Muscle of leg (tissue), 16 donors: ENCODE measurements at places on chromosomes 13 and 19. TPM values are rescaled to one million over a fixed set of nuclear protein-coding genes. Genes with fewer than 3 reads are reported as not detected.

GRCh38 chr13:51838240-51838846 lies 6.6 kb downstream of the TMEM272 start:
- H3K27ac ChIP-seq = no peak overlapping the region
- peaks cover 2% of the 10 kb centered on the region for H3K27me3 ChIP-seq
- H3K4me1 ChIP-seq = peaks cover 6% of the 10 kb centered on the region
- H3K36me3 ChIP-seq = no peaks in the 10 kb centered on the region
- H3K4me3 ChIP-seq = no peak overlapping the region

GRCh38 chr13:24280720-24281119 lies 28.7 kb upstream of the C1QTNF9 start:
- no peaks in the 10 kb centered on the region for H3K27me3 ChIP-seq
- no peak overlapping the region for H3K27ac ChIP-seq
- peaks cover 6% of the 10 kb centered on the region for H3K4me1 ChIP-seq
- no peaks in the 10 kb centered on the region for H3K36me3 ChIP-seq

GRCh38 chr13:106987427-106987785 lies 419.5 kb upstream of the ARGLU1 start:
- no peaks in the 10 kb centered on the region for H3K36me3 ChIP-seq
- DNase-seq = peak; percentile 80
- peak overlapping the region; percentile 9 for H3K27ac ChIP-seq
- H3K4me3 ChIP-seq = no peak overlapping the region

DNA sequence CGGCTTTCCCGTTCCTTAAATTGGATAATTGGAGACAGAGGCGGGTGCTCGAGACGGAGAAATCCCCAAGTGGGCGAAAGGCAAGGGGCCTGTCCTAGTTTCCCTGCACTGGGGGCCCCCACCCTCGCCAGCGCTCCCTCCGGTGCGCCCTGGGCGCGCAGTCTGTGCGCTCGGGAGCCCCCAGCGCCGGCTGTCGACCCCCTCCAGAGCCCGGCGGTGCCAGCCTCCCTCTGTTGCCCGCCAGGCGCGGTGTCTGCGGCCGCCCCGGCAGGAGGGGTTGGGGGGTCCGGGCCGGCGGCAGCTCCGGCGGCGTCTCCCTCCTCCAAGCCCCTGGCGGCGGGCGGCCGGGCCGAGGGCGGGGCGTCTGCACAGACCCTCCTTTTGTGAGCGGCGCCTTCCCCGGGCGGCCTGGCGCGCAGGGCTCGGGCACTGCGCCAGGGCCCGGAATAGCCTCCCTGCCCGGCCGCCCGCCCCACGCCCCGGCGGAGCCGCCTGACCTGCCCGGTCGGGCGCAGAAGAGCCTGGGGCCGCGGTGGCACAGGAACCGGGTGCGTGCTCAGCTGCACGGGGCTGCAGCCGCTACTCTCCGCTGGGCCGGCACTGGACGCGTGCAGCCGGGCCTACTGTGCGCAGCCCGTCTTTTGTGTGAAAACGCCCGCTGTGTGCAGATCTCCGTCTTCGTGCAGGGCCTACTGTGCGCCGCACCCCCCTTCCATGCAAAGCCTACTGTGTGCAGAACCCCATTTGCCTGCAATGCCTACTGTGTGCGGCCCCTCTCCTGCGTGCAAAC lies 13.2 kb downstream of the GADD45B start:
- H3K4me3 ChIP-seq = peak overlapping the region; percentile 19
- peaks cover 30% of the 10 kb centered on the region for H3K27me3 ChIP-seq
- DNase-seq = peak; percentile 75
- peak overlapping the region; percentile 13 for H3K27ac ChIP-seq

DNA sequence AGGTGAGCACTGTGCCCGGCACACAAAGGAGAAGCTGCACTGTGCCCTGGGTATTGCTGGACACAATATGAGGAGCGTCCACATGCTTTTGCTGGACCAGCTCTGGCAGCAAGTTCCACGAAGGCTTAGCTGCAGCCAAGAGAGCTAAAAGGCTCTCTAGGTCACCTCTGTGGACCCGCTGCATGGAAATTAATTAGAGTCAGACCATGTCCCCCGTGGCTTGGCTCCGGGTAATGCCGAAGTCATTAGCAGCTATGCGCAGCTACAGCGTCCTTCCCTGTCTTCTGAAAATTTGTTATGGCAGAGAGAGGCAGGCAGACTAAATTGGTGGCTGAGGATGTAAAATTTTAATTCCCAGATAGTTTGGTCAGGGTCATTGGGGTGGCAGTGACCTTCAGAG lies 271.5 kb downstream of the SLC7A1 start:
- no peaks in the 10 kb centered on the region for H3K27me3 ChIP-seq
- no peak overlapping the region for H3K4me3 ChIP-seq
- H3K4me1 ChIP-seq = peaks cover 6% of the 10 kb centered on the region
- DNase-seq = peak; percentile 20
- H3K27ac ChIP-seq = no peak overlapping the region

GRCh38 chr13:52452470-52452869 lies 2.0 kb upstream of the VPS36 start:
- DNase-seq = peak; percentile 35
- peaks cover 8% of the 10 kb centered on the region for H3K36me3 ChIP-seq
- no peak overlapping the region for H3K4me3 ChIP-seq
- H3K27ac ChIP-seq = no peak overlapping the region
- peaks cover 22% of the 10 kb centered on the region for H3K4me1 ChIP-seq

DNA sequence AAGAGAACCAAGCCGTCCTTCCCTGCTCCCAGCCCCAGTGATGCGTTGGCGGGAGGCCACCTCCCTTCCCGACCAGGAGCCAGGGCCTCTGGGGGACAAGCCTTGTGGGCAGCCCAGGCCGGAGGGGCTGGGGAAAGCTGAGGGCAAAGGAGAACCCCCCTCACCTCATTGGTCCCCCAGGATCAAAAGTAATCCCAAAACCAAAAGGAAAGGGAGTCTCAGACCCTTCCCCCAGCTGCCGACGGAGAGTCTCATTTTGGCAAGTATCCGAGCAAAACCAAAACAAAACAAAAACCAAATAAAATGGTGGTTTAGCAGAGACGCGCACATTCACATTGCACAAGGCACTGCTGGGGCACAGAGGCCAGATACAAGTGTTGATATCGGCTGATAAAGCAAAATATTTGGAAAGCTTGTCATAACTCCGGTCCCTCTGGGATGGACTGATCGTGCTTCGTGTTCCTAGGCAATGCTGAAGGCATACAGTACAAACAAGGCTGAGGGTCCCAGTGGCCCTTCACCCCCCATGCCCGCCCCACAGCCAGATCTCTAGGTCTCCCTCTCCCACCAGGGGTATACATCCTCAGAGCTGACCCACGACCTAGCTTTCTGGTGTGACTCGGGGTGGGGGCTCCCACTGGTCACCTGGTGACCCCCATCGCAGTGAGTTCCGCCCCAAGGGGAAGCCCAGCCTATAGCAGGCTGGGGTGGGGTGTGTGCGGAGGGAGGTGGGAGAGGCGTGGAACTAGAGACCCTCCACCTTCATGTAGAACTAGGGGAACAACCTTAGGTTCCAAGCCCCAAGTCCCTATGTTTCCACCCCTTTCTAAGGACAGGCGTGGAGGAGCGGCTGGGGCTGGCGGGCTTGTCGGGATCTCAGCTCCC lies 2.1 kb downstream of the CEBPA start:
- H3K4me1 ChIP-seq = peaks cover 52% of the 10 kb centered on the region
- no peaks in the 10 kb centered on the region for H3K36me3 ChIP-seq
- peak overlapping the region; percentile 38 for H3K4me3 ChIP-seq

- no peak overlapping the region for H3K4me3 ChIP-seq
- H3K27ac ChIP-seq = peak overlapping the region; percentile 99
- peak; percentile 91 for DNase-seq
- H3K36me3 ChIP-seq = no peaks in the 10 kb centered on the region
- peaks cover 46% of the 10 kb centered on the region for H3K4me1 ChIP-seq
- H3K27me3 ChIP-seq = no peaks in the 10 kb centered on the region
Measured at GRCh38 chr19:46481223-46481848, 10.0 kb upstream of the PNMA8A start.

DNA sequence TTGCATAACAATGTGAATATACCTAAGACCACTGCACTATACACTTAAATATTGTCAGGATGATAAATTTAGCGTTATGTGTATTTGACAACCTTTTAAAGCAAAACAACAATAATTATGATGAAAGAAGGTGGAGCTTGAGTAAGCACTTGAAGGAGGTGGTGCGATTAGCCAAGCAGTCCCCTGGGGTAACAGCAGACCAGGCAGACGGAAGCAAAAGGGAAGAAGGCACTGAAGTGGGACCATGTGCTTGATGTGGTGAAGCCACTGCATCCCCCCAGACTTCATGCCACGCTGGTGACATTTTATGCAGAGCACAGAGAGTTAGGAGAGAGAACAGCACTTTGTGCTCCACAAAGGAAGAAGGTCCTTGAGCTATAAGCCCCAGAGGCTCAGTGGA lies 58.3 kb upstream of the ZNF507 start:
- DNase-seq = no peak
- no peak overlapping the region for H3K27ac ChIP-seq
- H3K27me3 ChIP-seq = peaks cover 2% of the 10 kb centered on the region

DNA sequence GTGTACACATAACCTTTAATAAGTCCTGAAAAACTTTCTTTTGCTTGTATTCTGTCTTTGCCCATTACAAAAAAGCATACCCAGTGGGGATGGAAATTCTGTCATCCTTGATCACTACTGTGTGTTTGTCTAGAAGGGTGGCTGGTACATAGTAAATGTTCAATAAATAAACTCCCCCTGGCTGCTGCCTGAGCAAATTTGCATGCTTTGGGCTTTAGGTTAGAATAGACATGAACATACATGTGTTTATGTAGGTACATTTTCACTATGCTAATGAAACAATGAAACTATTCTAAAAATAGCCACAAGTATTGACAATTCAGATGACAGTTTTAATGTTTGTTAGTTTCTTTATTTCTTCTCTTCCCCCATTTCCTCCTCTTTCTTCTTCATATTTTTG lies 36.1 kb downstream of the TNFSF13B start:
- no peaks in the 10 kb centered on the region for H3K4me1 ChIP-seq
- no peak for DNase-seq
- H3K27ac ChIP-seq = no peak overlapping the region
- H3K27me3 ChIP-seq = no peaks in the 10 kb centered on the region

- H3K36me3 ChIP-seq = no peaks in the 10 kb centered on the region
- peaks cover 81% of the 10 kb centered on the region for H3K27me3 ChIP-seq
- H3K27ac ChIP-seq = no peak overlapping the region
- H3K4me1 ChIP-seq = peaks cover 36% of the 10 kb centered on the region
Measured at GRCh38 chr19:2305452-2306280, 2.3 kb downstream of the LINGO3 start.

- peaks cover 24% of the 10 kb centered on the region for H3K27me3 ChIP-seq
- H3K4me1 ChIP-seq = peaks cover 13% of the 10 kb centered on the region
- no peak overlapping the region for H3K27ac ChIP-seq
Measured at GRCh38 chr19:43643326-43643725, 3.7 kb upstream of the CADM4 start.

- peak; percentile 81 for DNase-seq
- no peaks in the 10 kb centered on the region for H3K36me3 ChIP-seq
- H3K4me1 ChIP-seq = peaks cover 31% of the 10 kb centered on the region
- no peak overlapping the region for H3K4me3 ChIP-seq
- H3K27me3 ChIP-seq = peaks cover 85% of the 10 kb centered on the region
Measured at GRCh38 chr19:10424011-10424637, 3.8 kb downstream of the PDE4A start.

DNA sequence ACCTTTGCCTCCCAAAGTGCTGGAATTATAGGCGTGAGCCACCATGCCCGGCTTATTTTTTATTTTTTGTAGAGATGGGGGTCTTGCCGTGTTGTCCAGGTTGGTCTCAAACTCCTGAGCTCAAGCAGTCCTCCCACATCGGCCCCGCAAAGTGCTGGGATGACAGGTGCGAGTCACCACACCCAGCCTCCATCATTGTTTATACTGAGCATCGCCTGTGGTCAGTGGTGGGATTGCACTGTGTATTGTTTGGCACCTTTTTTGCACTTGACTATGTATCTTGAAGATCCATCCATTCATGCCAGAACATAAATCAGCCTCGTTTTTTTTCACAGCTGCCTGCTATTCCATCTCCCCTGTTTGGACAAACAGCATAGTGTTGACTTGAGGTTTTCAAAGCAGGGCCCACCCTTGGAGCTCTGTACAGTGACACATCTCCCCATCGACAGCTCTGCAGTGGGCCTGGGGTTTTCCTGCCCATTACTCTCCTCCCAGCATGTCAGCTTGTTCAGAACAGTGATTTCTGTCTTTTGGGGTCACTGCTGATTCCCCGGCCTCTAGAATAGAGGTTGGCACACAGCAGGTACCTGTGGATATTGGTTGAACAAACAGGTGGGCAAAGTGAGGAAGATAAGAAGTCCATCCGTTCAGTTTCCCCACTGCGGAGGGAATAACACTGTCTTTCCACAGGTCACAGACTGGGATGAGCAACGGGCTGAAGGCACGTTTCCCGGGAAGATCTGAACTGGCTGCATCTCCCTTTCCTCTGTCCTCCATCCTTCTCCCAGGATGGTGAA lies 8.2 kb upstream of the UPK1A start:
- H3K27me3 ChIP-seq = no peaks in the 10 kb centered on the region
- H3K36me3 ChIP-seq = peaks cover 58% of the 10 kb centered on the region
- DNase-seq = no peak
- no peak overlapping the region for H3K27ac ChIP-seq
- H3K4me1 ChIP-seq = no peaks in the 10 kb centered on the region

DNA sequence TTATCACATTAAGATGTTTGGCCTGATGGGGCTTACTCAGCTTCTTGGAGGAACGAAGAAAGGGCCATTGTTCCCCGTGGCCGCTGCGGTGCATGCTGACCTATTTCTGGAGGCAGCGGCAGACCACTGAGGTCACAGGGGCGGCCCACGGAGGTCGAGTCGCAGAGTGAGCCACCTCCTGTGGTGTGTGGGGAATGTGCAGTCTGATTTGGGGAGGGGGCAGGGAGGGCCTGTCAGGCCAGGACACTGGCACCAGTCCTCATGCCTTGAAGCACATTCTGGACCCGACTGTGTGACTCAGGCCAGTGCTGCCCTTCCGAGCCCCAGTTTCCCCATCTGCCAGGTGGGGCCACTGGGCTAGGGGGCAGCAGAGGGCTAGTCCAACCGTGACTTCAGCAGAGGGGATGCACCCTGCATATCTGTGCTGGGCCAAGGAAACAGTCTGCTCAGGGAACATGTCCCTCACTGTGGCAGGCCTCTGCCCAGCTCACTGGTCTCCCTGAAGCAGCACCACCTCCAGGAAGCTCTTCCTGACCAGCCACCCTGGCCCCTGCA lies 6.3 kb downstream of the SLC7A10 start:
- H3K36me3 ChIP-seq = no peaks in the 10 kb centered on the region
- no peak overlapping the region for H3K4me3 ChIP-seq
- peaks cover 26% of the 10 kb centered on the region for H3K27me3 ChIP-seq
- peaks cover 12% of the 10 kb centered on the region for H3K4me1 ChIP-seq
- H3K27ac ChIP-seq = no peak overlapping the region

GRCh38 chr19:18368504-18369222 lies 17.3 kb upstream of the GDF15 start:
- no peak for DNase-seq
- H3K36me3 ChIP-seq = peaks cover 3% of the 10 kb centered on the region
- H3K27ac ChIP-seq = no peak overlapping the region
- H3K4me3 ChIP-seq = no peak overlapping the region
- H3K4me1 ChIP-seq = peaks cover 22% of the 10 kb centered on the region
- H3K27me3 ChIP-seq = no peaks in the 10 kb centered on the region

GRCh38 chr19:53908935-53909415 lies at the start of gene CACNG7:
Gene CACNG7 (plus strand): TSS chr19:53909278. CDS start chr19:53912832, 3,554 bp downstream.
- no peak within 1 kb of the TSS for H3K4me3 ChIP-seq
- no peak for DNase-seq
- H3K27me3 ChIP-seq = peaks cover 73% of the 10 kb centered on the region
- H3K4me1 ChIP-seq = peaks cover 16% of the 10 kb centered on the region
- no peak within 1 kb of the TSS for H3K27ac ChIP-seq

Gene SIGLEC11
- total RNA-seq = 1.2 TPM

Gene RPL36
- total RNA-seq = 1,960 TPM

Gene LGALS7B
- 2.3 TPM for total RNA-seq

Gene GPC5
- 2.1 TPM for total RNA-seq

Gene SPRED3
- 0.09 TPM for total RNA-seq

Gene OR10H1
- not detected for total RNA-seq

Gene FXYD3
- 0.35 TPM for total RNA-seq

Gene CELF5
- 0.09 TPM for total RNA-seq

Gene N4BP2L1
- 7.2 TPM for total RNA-seq

Gene WTIP
- total RNA-seq = 19.3 TPM

Gene SLC25A23
- 16.7 TPM for total RNA-seq
